ENCODE measurements at places on chromosomes 16 and 17. TPM values are rescaled to one million over a fixed set of nuclear protein-coding genes. Genes with fewer than 3 reads are reported as not detected.
A peak's percentile ranks its signal among the peaks of the same experiment; 100 is the strongest.

GRCh38 chr16:11224894-11225676, 30.9 kb downstream of the SOCS1 start:
- no peaks in the 10 kb centered on the region for H3K27me3 ChIP-seq
- peak overlapping the region; percentile 76 for H3K27ac ChIP-seq
- no peaks in the 10 kb centered on the region for H3K36me3 ChIP-seq
- H3K4me1 ChIP-seq, result peaks cover 47% of the 10 kb centered on the region

- H3K4me1 ChIP-seq, result no peaks in the 10 kb centered on the region
- H3K27me3 ChIP-seq, result no peaks in the 10 kb centered on the region
- no peak for DNase-seq
- peaks cover 30% of the 10 kb centered on the region for H3K36me3 ChIP-seq
- H3K4me3 ChIP-seq, result no peak overlapping the region
These were observed 60.4 kb downstream of the PIPOX start for GRCh38 chr17:29103341-29103740.

DNA sequence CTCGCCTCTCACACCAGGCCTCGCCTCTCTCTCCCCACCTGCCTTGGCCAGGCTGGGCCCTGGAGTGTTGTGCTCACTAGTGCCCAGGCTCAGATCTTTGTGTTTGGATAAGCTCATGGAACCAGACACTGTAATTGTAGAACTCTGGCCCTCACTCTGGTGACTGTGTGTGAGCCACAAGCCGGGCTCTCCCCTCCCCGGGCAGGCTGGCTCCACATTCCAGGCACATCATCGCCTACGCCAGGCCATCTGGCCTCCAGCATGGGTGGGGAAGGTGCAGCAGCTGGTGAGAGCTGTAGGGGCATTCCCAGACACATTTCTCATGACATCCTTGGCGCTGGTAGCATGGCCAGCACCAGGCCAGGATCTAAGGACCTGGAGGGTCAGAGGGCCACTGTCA, 202.3 kb downstream of the RAB11FIP4 start:
- H3K36me3 ChIP-seq, result no peaks in the 10 kb centered on the region
- no peak overlapping the region for H3K4me3 ChIP-seq
- no peak overlapping the region for H3K27ac ChIP-seq
- DNase-seq, result no peak
- no peaks in the 10 kb centered on the region for H3K27me3 ChIP-seq

DNA sequence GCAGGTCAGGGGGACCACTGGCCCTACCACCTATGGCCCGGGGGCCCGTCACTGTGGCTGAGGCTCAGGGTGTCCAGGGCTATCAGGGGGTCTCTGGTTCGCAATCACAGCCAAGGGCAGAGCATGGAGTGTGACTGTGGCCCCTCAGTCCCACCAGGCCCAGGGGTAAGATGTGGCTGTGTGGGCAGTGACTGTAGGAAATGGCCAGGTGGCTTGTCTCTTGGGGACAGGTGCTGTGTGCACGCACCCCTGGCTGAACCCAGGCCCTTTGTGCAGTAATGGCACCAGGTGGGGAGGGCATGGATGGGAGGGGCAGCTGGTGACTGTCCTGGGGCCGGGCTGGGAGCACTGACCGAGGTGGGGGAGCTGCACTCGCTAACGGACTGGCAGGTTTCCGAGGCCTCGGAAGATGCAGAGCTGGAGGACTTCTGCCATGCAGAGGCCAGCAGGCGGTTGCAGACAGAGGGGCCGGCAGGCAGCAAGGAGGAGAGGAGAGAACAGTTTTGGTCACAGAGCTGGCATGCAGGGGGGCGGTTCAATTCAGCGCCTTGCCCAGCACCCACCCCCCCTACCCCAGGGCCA, 18.8 kb downstream of the IL34 start:
- no peaks in the 10 kb centered on the region for H3K27me3 ChIP-seq
- H3K36me3 ChIP-seq, result no peaks in the 10 kb centered on the region
- H3K4me1 ChIP-seq, result no peaks in the 10 kb centered on the region

DNA sequence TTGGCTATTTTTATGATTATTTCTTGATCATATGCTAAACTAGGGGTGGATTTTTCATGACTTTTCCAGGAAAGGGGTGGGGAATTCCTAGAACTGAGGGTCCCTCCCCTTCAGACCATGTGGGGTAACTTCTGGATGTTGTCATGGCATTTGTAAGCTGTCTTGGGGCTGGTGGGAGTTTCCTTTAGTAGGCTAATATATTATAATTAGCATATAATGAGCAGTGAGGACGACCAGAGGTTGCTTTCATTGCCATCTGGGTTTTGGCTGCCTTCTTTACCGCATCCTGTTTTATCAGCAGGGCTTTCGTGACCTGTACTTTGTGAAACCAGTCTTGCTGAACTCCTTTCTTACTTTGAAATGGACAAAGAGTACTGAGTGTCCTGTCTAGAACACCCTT, 40.4 kb upstream of the ABCA5 start:
- H3K27me3 ChIP-seq, result no peaks in the 10 kb centered on the region
- H3K27ac ChIP-seq, result no peak overlapping the region
- H3K36me3 ChIP-seq, result no peaks in the 10 kb centered on the region
- H3K4me3 ChIP-seq, result no peak overlapping the region
- DNase-seq, result no peak
- H3K4me1 ChIP-seq, result no peaks in the 10 kb centered on the region

DNA sequence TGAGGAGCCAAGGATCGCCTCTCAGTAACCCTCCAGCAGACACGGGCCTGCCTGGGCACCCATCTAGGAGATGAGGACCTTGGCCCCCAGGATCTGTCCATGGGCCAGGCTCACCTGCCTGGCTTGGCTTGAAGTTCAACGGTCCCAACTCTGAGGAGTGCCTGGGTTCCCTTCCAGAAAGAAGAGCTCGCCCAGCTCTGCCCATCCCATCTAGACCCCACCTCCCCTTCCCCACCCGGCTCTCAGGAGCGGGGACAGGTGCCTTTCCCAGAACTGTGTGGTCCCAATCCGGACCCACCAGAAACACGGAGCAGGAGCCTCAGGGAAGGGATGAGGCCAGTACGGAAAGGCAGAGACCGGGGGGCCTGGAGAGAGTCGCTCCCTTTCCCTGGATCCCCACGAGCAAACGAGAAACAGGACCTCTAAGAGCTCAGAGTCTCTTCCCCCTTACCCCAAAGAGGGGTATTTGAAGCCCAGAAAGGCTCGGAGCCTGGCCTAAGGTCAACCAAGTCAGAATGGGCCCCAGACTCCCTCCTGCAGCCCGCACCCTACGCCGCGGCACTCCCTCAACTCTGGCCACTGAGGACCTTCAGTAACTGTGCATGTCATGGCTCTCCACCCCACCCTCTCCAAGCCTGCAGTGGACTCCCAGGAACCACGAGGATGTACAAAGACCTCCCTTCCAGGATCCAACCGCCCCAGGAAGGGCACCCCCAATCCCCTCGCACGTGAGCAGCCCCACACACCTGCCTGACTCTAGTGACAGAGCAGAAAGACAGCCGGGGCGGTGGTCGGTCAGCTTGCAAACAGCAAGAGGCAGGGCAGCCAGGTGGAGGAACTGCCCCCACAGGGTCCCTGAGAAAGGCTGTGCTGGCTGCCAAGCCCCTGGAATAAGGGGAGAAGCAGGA, 5.4 kb downstream of the CLUH start:
- H3K27ac ChIP-seq, result no peak overlapping the region
- no peaks in the 10 kb centered on the region for H3K36me3 ChIP-seq
- DNase-seq, result no peak
- no peaks in the 10 kb centered on the region for H3K27me3 ChIP-seq
- no peak overlapping the region for H3K4me3 ChIP-seq

DNA sequence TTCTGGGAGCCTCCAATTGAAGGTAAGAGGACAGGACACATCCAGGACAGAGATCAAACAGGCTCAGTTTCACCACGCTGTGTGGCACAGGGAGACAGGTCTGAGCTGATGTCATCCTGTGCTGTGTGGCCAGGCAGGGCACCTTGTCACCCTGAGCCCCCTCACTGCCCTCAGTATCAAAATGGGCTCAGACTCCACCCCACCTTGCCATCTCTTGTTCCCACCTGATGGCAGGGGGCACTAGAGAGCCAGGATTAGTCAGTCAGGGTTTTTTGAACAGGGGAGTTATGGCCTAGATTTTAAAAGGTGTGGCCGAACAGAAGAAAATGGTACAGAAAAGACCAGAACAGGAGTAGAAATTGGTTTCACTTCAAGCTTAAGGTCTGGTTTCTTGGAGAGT, 2.6 kb downstream of the KAT2A start:
- no peak overlapping the region for H3K27ac ChIP-seq
- H3K27me3 ChIP-seq, result no peaks in the 10 kb centered on the region
- no peaks in the 10 kb centered on the region for H3K36me3 ChIP-seq

DNA sequence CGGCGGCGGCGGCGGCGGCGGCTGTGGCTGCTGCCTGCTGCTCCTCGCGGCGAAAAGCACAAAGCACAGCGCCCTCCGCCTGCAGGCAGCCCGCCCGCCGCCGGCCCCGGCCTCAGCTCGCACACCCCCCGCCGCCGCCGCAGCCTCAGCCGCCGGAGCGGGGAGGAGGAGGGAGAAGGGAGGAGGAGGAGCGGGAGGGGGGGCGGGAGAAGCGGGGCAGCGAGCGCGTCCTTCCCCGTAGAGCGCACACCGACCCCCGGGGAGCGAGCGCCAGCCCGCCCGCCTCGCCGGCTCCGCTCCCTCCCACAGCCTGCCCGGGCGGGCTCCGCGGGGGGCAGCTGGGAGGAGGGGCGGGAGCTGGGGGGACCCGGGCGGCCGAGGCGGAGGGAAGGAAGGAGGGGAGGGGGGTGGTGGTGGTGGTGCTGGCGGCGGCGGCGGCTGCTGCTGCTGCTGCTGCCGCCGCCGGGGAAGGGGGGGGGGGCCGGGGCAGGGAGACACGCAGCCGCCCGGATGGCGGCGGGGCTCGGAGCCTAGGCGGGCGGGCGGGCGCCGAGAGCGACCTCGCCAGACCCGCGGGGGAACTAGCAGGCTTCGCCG, at the start of gene UBTF:
Gene UBTF (minus strand): TSS at position 60 of the 597 bp plus-strand sequence. CDS start 1,446 bp downstream, outside the sequence.
- H3K4me1 ChIP-seq, result peaks cover 43% of the 10 kb centered on the region
- peaks cover 14% of the 10 kb centered on the region for H3K36me3 ChIP-seq
- H3K27ac ChIP-seq, result peak within 1 kb of the TSS; percentile 85
- H3K4me3 ChIP-seq, result peak within 1 kb of the TSS; percentile 78

- H3K27me3 ChIP-seq, result no peaks in the 10 kb centered on the region
- no peak overlapping the region for H3K27ac ChIP-seq
- H3K4me1 ChIP-seq, result no peaks in the 10 kb centered on the region
- no peak overlapping the region for H3K4me3 ChIP-seq
- no peaks in the 10 kb centered on the region for H3K36me3 ChIP-seq
These were observed 12.0 kb downstream of the KCNJ2 start for GRCh38 chr17:70181376-70181775.

DNA sequence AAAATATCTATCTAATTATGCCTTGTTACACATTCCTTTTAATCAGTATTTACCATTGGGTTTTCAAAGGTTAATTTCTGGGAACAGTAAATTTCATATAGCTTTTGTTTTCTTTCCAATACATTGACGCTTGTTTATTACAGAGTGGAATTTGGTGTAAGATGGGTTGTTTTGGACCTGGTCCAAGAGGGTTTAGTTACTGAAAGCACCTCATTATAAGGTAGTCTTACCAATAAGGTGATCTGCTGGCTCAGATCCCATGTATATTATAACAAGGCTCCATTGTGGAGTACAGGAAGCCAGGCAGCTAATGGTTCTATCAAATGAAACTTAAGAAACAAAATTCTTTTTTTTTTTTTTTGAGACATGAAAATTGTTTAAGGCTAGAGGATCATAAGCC, 87.3 kb upstream of the NACA2 start:
- DNase-seq, result no peak
- H3K4me1 ChIP-seq, result no peaks in the 10 kb centered on the region
- no peak overlapping the region for H3K27ac ChIP-seq
- no peak overlapping the region for H3K4me3 ChIP-seq

DNA sequence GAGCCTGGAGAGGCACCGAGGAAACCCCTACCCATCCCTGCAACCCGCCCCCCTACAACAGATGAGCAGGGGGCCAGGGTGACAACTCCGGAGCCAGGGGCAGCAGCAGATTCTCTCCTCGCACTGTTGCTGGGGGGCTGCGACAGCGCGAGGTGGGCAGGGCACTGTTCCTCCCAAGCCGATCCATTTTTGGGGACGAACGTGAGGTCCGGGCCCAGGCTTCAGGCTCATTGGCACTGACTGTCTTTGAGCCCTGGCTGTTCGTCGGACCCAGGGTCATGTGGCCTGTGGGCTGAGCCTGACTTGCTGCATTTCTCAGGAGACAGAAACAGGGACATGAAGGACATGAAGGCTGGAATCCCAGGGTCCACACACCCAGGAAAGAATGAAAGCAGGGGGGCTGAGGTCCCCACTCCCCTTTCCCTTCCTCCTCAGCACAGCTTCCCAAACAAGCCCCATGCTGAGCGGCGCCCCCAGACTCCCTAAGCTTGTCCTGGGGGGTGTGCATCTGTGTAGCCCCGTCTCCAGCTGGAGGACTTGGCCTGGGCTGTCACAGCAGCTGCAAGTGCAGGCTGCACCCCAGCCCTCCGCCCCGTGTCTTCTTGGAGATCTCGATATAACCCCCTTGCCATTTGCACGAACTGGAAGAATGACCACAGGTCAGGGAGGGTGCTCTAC, 18.7 kb downstream of the CEP295NL start:
- H3K27ac ChIP-seq, result no peak overlapping the region
- peaks cover 19% of the 10 kb centered on the region for H3K4me1 ChIP-seq
- H3K36me3 ChIP-seq, result no peaks in the 10 kb centered on the region
- DNase-seq, result no peak
- H3K27me3 ChIP-seq, result no peaks in the 10 kb centered on the region
- H3K4me3 ChIP-seq, result no peak overlapping the region

- no peak overlapping the region for H3K27ac ChIP-seq
- H3K4me1 ChIP-seq, result peaks cover 84% of the 10 kb centered on the region
- no peak for DNase-seq
- H3K4me3 ChIP-seq, result no peak overlapping the region
These were observed 27.9 kb downstream of the SMPD3 start for GRCh38 chr16:68420366-68420942.

DNA sequence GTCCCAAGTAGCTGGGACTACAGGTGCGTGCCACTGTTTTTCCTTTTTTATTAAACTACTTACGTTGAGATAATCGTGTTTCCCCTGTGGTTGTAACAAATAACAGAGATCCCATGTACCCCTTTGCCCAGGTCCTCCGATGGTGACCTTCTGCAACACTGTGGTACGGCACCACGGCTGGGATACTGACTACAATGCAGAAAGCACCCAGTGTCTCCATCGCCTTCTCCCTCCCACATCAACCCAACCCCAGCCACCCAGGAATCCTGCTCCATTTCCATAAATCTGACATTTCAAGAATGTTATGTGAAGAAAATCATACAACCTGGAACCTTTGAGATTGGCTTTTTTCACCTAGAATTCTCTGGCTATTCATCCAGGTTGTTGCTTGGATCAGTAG, 22.1 kb downstream of the MPRIP start:
- H3K4me3 ChIP-seq, result no peak overlapping the region
- H3K4me1 ChIP-seq, result peaks cover 17% of the 10 kb centered on the region
- H3K27ac ChIP-seq, result no peak overlapping the region
- H3K36me3 ChIP-seq, result no peaks in the 10 kb centered on the region
- DNase-seq, result no peak

Gene BCL7C
- 35.0 TPM for total RNA-seq

Gene CENPV
- total RNA-seq, result 56.4 TPM

Gene MT3
- 0.94 TPM for total RNA-seq

Gene KRT28
- not detected for total RNA-seq

Gene CDRT4
- total RNA-seq, result 2.7 TPM

Gene CDK5R1
- total RNA-seq, result 6.8 TPM

Measured in CD8-positive, alpha-beta memory T cell (primary cell).